Dorsolateral prefrontal cortex (tissue), 122 donors: ENCODE measurements at places on chromosomes 16 and 17.

DNA sequence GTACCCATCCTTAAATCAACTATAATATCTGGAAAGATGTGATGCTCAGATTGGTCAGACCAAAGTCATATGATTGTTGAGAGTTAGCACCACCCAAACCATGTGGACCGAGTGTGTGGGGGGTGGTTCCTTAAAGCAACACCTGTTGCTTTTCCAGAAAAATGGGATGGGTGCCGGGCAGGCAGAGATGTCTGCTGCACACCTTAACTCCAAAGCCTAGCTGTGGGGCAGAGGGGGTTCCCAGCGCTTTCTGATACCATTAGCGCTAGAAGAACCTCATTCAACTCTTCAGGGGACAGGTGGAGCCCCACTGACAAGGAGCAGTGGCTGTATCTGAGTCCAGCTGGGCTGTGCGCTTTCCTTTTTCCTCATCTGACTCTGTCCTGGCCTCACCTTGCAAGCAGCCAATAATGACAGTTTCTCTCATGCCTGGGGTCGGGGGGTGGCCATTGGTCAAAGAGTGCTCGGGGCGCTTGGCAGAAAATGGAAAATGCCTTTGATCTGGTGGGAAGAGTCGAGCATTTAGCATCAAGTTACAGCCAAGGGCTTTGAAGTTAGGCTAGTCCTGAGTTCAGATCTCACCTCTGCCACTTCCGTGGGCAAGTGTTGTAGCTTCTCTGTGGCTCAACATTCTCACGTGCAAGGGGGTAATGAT, 82.6 kb downstream of the IRX3 start:
- DNase-seq = no peak

DNA sequence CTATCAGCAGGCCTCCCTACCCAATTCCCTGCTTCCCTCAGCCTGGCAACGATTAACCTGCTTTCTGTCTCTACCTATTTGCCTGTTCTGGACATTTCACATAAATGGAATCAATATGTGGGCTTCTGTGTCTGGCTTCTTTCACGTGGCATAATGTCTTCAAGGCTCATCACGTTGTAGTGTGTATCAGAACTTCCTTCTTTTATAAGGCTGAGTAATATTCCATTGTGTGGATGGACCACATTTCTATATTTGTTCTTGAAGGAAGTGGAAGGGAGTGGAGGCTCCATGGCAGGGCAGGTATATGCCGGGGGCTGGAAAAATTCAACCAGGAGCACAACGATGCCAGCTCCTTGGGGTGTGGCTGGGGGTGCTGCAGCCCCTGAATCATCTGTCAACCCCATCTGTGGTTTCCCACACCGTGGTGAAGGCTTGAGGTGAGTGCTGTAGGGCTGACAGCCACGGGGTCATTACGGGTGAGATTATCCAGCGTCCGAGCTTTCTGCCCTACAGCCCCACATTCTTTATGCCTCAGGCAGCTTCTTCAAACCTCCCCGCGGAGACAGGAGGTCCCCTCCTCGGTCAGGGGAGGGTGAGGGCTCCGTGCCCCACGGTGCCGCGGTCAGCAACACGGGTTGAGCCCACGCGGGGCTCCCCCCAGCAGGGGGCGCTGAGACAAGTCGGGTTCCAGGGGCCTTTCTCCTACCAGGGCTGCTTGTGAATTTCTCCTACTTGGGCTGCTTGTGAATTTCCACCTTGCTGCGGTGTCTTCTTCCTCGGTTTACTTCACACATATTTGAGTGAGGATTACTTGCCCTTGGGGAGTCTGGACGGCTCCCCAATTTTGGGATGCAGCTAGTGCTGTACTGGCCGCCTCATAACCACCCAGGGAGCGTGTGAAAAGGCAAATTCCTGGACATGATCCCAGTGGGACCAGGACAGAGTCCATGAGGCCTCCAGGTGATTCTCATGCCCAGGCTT, 18.3 kb upstream of the WFIKKN2 start:
- no peak for DNase-seq

- no peak for DNase-seq
Observed at GRCh38 chr17:78444392-78444791, 65.9 kb downstream of the PGS1 start.

DNA sequence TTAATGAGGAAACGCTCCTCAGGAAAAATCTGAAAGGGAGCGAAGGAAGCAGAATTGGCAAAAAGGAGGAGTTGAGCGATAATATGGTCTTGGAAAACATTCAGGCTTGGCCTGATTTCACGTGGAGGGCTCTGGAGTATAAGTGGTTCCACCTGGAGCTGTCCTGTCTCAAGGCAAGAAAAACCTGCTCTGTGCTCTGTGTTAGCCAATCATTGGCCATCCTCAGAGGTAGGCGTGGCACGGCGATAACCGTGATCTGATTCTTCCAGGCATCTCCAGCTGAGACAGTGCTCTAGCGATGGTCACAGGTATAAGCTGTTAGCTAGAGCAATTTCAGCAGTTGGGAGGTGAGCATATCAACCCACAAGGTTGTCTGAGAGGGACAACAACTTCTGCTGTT, 450.5 kb upstream of the MAF start:
- DNase-seq = no peak

- no peak for DNase-seq
Observed at GRCh38 chr16:73505577-73505976, 457.6 kb upstream of the ZFHX3 start.

GRCh38 chr16:13291591-13292333, 390.4 kb downstream of the SHISA9 start:
- DNase-seq = no peak

DNA sequence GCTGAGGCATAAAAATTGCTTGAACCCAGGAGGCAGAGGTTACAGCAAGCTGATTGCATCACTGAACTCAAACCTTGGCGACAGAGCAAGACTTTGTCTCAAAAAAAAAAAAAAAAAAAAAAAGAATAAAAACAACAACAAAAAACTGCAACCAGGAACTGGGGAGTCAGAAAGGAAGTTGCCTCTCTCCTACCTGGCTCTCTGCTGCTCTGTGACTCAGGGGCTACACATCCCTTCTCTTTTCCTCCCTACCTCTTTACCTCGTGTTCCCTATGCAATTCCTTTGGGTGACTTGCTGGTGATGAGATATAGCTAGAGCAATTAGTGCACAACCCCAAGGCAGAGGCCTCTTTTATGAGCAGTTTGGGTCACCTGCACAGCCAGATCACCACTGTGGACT, 95.9 kb downstream of the ABCC1 start:
- no peak for DNase-seq

- DNase-seq = no peak
Observed at GRCh38 chr17:15181333-15181732, 83.8 kb downstream of the PMP22 start.

DNA sequence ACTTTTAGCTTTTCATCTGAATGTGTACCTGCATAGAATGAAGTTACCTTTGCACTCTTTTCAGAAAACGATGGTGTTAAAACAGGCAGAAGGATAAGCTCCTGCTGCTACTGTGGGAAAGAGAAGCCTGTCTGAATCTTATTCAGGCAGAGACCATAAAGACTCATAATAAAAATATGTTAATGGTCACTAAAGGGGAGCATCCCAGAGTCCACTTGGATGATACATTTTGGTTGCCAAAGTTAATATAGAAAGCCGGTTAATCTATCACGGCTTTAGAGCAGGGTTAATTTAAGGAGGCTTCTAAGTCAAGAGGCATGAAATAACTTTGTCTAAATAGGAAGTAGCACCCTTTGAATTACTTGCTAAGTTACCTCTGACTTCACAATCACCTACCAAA, 2.9 kb downstream of the MARCHF10 start:
- no peak for DNase-seq

DNA sequence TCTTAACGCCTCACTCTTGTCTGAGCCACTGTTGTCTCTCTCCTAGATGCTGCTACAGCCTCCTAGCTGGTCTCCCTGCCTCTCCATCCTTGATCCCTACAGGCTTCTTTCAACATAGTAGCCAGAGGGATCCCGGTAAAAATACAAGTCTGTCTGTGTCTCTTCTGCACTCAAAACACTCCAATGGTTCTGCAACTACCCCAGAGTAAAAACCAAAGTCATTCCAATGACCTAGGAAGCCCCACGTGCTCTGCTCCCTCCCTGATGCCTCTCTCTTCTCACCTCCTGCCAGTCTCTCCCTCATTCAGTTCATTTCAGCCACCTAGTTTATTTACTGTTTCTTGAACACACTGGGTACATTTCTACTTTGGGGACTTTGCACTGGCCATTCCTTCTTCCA, 135.2 kb downstream of the NPIPB5 start:
- DNase-seq = no peak

GRCh38 chr17:969811-970355, 9.7 kb downstream of the NXN start:
- DNase-seq = no peak
